ENCODE measurements at places on chromosomes 2 and 18.

DNA sequence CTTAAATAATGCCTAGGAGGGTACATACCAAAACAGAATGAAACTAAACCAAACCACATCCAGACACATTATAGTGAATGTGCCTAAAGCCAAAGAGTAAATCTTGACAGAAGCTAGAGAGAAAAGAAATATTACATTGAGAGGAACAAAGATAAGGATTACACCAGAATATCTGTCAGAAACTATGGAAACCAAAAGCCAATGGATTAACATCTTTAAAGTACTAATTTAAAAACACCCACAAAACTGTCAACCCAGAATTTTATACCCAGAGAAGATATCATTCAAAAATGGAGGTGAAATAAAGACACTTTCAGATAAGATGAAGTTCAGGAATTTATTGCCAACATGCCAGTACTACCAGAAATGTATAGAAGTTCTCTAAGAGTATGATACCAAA lies 198.5 kb upstream of the ZEB2 start:
- DNase-seq, result no peak

DNA sequence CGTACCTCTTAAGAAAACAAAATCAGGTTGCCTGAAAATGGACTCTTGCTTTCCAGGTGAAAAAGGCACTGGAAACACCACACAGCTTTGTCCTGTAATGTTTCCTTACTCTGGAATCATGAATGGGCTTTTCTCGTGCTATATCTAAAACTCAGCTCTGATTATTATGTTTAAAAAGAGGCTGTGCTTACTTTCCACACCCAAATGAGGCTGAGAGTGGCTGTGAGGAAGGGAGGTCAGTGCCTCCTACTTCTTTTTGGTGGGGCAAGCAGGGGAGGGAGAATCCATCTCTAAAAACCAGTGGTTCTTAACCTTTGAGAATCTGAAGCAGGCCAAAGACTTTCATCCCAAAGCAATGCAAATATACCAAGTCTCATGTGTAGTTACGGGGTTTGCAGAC lies 148.6 kb downstream of the FAM210A start:
- no peak for DNase-seq

GRCh38 chr2:128496700-128497099 lies 178.0 kb upstream of the HS6ST1 start:
- DNase-seq, result no peak

DNA sequence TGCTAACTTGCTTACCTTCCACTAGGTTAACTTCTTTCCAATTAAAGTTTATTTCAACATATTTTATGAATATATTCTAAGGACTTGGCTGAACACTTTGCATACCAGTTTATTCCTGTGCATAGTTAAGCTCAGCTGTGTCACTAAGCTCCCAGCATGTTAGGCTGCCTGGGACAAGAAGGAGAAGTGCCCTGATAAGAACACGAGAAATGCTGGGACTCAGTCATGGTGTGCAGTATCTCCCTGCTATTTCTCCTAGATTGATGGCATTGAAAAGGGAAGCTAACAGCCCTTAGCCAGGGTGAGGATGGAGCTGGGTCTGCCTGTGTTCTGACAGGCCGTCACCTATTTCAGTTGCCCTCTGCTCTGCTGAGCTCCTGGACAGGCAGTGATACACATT lies 164.3 kb downstream of the TRABD2A start:
- DNase-seq, result no peak

DNA sequence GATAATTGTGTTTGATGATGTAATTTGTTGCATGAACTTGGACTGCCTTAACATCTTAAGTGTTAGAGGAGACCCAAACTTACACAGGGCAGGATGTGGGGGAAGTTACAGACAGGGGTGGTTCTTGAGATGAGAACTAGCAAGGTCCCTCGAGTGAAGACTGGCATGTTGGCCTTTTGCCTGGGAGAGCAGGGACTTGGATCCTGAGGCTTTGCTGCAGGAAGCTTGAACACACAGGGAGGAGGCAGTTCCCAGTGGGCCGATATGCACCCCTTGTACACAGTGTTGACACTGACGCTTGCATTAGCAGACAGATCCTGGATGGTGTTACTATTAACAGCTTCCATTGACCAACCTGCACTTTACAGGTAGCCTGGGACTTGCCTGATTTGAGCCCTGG lies 47.5 kb downstream of the CHRNA1 start:
- no peak for DNase-seq

GRCh38 chr2:59027320-59027719 lies 786.2 kb upstream of the FANCL start:
- no peak for DNase-seq

DNA sequence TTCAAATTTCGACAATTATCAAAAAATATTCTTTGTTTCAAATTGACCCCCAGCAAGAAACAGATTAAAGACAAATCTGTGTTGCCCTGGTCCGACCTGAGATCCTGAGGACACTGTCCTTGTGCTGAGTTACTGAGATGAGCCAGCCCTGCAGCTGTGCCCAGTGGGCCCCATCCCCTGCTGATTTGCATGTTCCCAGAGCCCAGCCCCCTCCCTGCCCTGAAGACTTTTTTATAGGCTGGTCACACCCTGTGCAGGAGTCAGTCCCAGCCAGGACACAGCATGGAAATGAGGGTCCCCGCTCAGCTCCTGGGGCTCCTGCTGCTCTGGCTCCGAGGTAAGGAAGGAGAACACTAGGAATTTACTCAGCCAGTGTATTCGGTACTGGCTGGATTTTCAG lies 31.4 kb upstream of the ZNG1B start:
- DNase-seq, result no peak

Data from NCI-H2227 treated with DMSO at 0.1 percent for 48 hours (cell line).